ENCODE measurements at places on chromosomes 16 and 17. TPM values are rescaled to one million over a fixed set of nuclear protein-coding genes. Genes with fewer than 3 reads are reported as not detected.

DNA sequence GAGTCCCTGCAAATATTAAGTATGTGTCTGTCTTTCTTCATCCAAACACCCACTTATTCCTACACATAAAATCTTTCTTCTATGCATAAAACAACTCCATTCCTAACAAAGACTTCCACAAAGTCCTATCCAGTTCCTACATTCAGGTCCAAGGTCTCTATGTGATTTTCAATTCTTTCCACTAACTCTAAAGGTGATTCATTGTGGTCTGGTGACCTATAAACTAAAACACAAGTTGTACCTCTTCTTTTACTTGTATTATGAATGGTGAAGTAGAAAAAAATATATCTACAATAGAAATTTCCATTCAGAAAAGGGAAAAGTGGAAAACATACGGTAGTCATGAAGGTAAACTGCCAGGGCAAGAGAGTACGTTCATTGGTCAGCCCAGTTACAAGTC, 56.6 kb downstream of the USP32 start:
- DNase-seq = no peak

DNA sequence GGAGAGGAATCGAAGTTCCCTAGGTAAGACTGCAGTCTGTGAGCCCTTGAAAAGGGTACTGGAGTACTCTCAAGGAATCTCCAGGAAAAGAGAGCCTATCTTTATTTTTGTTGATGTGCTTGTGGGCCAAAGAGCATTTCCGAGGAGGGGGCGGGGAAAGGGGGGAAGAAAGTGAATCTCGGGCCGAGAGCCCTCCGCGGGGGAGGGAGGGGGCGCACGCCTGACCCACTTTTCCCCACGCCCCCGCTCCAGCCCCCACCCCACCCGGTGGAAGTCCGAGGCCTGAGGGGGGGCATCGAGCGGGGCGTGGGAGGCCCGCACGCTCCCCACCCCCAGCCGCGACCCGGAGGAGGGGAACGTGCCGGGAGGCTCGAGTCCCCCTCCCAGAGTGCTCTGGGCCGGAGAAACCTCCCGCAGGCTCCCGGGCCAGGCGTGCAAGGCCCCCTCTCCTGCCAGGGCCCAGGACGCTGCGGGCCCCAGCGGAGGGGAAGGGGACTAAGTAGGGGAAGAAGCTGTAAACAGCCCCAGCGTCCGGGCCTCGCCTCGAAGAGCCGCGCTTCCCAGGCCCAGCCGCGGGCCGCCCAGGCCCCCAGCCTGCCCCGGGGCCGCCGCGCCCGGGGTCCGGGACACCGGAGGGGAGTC, 444 bp downstream of the HELZ start:
- no peak for DNase-seq

DNA sequence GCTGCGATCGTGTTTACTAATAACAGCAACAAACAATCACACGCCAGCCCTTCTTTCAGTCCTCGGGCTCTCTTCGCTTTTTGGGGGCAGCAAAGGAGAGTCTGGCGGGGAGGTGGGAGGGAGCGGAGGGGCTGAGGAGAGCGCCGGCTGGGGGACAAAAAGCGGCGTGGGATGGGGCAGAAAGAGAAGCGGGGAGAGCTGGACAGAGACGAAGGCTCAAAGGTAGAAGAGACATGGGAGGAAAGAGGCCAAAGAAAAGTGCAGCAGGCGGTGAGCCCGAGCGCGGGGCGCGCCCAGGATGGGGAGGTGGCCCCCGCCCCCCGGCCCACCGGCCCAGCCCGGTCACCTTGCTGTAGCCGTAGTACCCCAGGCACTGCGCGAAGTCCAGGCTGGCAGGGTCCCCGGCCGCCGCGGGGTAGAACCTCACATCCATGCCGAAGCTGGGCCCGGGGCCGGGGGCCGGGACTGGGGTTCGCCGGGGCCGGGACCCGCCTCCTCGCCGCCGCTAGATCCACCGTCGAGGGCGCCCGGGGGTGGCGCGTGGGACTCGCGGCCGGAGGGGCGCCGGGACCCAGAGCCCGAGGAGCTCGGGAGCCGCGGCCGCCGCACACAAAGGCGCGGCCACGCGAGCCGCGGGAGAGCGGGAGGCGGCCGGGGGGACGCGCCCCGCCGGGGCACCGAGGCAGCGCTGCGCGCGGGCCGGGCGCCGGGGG, 496 bp downstream of the TOX3 start:
- DNase-seq = no peak

The KRT33B gene
- total RNA-seq = not detected

DNA sequence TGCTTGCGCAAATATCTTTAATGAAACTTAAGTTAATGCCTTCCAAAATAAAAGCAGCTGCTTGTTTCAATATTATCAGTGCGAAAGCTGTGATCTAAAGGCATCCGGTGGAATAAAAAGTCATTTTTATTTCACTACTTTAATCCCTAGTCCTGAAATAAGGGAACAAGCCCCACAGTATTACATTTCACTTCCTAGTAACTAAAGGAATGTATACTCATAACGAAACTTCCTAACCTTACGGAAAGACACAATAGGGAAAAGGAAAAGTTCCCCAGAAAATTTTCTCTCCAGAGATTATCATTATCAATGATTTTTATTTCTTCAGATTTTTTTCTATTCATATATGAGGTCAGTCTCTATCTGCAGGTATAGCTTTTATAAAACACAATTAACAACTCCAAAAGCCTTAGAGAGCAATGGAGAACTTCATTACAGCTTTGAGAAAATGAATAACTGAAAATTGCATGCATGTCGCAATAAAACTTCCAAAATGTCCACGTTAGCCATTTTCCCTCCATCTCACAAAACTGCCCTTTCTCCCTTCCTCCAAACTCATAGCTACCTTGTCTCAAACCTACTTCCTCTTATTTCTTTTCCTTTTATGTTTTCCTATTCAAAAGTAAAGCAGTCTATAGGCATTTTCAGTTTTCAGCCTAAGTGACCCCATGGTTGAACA, 154.3 kb upstream of the MED13 start:
- no peak for DNase-seq

DNA sequence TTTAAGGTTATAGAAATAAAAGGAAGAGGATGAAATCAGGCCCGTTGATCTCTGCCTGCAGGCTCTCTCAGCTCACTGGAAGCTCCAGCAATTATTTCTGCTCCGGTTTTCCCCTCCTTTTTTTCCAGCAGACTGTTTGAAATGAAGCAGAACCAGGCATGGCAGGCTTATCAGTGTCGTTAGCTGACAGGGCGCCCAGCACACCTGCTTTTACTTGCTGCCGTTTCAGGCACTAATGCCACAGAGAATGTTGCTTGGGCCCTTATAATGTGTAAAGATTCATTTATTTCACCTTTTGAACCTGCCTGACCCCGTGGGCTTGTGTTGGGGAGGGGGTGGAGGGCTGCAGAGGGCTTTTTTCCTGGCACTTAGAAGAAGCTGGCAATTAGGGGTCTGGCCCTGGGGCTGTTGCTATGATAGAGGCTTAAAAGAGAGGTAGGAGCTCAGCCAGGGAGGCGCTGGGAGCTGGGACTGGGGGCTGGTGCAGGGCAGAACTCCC, 108.1 kb downstream of the IRX3 start:
- DNase-seq = no peak

- DNase-seq = no peak
Observed at GRCh38 chr16:69465083-69465721, 40.8 kb downstream of the CYB5B start.

DNA sequence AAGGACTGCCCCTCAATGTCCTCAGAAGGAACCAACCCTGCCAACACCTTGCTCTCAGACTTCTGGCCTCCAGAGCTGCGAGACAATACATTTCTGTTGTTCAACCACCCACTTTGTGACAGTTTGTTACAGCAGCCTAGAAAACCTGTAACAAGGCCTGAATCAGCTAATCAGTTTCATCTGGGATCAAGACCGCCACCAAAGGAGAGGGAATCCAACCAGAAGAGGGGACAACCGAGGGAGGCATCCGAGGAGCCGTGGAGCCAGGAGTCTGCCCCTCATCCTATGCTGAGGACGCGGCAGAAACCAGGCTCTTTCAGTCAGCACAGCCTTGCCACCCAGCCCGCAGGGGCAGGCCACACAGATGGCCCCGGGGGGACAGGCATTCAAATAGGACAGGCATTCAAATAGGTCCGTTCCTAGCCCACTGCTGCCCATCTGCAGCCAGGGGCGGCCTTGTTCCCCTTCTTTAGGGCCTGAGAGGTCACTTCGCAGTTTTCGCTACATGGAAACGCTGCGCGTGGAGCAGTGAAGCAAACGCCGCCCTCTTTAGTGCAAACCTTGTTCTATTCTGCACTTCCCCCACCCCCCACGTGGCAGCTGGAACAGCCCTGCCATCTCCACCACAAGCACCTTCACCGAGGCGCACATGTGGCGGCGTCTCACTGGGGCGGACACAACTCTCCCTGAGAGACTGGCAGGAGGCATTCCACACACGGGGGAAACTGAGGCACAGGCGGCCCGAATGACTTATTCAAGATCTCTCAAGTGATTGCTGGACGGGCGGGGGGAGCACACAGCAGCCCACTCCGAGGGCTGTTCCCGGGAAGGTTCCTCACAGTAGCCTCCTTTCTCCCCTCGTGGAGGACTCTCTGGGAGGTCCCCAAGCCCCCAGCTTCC, 26.7 kb downstream of the FA2H start:
- DNase-seq = no peak

- no peak for DNase-seq
Observed at GRCh38 chr17:4310354-4311060, 46.7 kb upstream of the ANKFY1 start.

The INTS2 gene
- total RNA-seq = 13.8 TPM

The DNAH2 gene
- under 0.01 TPM for total RNA-seq

The CACNB1 gene
- total RNA-seq = 15.6 TPM

- no peak for DNase-seq
Observed at GRCh38 chr17:82871056-82871775, 31.4 kb upstream of the ZNF750 start.

DNA sequence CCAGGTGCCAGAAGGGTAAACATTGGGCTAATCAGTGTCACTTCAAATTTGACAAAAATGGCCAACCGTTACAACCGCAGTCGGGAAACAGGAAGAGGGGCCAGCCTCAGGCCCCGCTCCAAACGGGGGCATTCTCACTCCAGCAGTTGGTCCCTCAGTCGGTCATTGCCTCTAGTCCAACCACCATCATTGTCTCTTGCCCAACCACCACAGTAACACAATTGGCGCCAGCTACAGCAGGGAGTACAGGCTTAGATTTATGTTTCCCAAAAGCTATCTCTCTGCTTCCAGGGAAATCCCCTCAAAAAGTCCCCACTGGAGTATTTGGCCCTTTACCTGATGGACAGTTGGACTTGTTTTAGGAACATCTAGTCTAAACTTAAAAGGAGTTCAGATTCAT, 20.3 kb downstream of the ALOX15B start:
- DNase-seq = no peak

- DNase-seq = no peak
Observed at GRCh38 chr17:65166787-65167186, 29.6 kb downstream of the RGS9 start.

GRCh38 chr16:2198283-2198682, 1.9 kb upstream of the CASKIN1 start:
- DNase-seq = no peak

GRCh38 chr17:50087912-50088405, 7.2 kb upstream of the PDK2 start:
- no peak for DNase-seq

DNA sequence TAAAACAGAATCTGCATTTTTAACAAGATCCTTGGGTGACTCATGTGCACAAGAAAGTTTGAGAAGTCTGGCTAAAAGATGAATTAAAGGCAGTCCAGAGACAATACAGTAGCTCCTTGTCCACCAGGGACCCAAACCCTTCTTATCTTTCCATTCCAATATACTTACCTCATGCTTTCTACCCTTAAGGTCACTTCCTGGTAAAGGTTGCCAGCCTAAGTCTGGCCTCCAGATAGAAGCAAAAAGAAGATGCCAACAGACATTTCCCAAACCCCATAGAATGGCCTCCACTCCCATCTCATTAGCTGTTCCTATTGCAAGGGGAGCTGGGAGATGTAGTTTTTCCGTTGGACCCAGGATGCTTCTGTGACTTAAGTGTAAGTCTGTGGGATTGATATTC, 101.4 kb upstream of the XYLT1 start:
- DNase-seq = no peak

- DNase-seq = no peak
Observed at GRCh38 chr17:77433385-77434135, 292.8 kb downstream of the SEC14L1 start.

The RNF43 gene
- 0.49 TPM for total RNA-seq

- no peak for DNase-seq
Observed at GRCh38 chr16:81519301-81520150, 74.9 kb downstream of the CMIP start.

DNA sequence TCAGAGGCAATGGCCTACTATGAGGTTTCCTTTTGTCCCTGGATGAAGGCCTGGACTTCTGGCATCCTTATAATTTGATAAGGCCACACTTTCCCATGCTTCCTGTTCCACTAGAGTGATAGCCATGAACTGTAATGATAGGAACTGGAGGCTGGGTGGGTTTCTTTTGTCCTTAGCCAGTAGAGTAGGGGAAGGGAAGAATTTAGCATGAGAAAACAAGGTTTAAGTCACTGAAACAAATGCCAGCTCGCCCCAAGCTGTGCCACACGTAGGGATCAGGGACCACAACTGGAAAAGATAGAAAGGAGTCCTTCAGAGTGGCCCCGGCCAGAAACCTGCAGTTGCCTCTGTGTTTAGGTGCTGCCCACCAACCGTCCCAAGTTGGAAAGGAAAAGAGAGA, 80.9 kb upstream of the C17orf78 start:
- DNase-seq = no peak

The RAB37 gene
- total RNA-seq = 3.2 TPM

- no peak for DNase-seq
Observed at GRCh38 chr16:82088483-82088882, 53.4 kb downstream of the HSD17B2 start.

The TBC1D3C gene
- total RNA-seq = not detected

GRCh38 chr17:49409066-49409465, 5.6 kb downstream of the PHB1 start:
- DNase-seq = no peak

The SUMO2 gene
- 60.1 TPM for total RNA-seq

GRCh38 chr17:4006745-4007211, 42.5 kb upstream of the ATP2A3 start:
- DNase-seq = no peak

DNA sequence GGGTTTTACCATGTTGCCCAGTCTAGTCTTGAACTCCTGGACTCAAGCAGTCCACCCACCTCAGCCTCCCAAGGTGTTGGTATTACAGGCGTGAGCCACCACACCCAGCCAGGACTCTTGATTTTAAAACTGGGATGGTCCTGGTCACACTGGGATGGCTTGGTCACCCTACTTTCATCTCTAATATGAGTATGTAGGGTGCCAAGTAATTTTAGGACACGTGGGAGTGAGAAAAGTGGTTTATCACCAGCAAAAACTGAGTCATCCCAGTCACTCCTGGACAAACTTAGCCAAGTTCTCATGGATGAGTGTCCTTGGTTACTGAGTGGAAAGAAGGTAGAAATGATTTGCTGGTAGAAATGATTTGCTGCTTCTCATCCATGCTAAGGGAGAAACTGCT, 9.9 kb downstream of the CLEC19A start:
- DNase-seq = no peak

- DNase-seq = no peak
Observed at GRCh38 chr17:80874866-80875445, 116.7 kb upstream of the CHMP6 start.

- DNase-seq = no peak
Observed at GRCh38 chr17:16037636-16038035, 38.0 kb downstream of the TTC19 start.

The OTOA gene
- 0.21 TPM for total RNA-seq

The RAD51C gene
- total RNA-seq = 15.4 TPM

- DNase-seq = no peak
Observed at GRCh38 chr16:19700319-19700781, 17.7 kb downstream of the KNOP1 start.

- no peak for DNase-seq
Observed at GRCh38 chr16:27823421-27823820, 240.1 kb downstream of the GSG1L start.
